ENCODE measurements at places on chromosomes 2 and 18. TPM values are rescaled to one million over a fixed set of nuclear protein-coding genes. Genes with fewer than 3 reads are reported as not detected.

Gene CRYBA2
- not detected for polyA plus RNA-seq

Gene FBXO36
- 2.1 TPM for polyA plus RNA-seq

Gene TEX44
- not detected for polyA plus RNA-seq

Gene MAPK4
- polyA plus RNA-seq, result 9.7 TPM

Gene ZC3H15
- polyA plus RNA-seq, result 63.6 TPM

Gene TRIM43
- not detected for polyA plus RNA-seq

Gene GLI2
- 10.8 TPM for polyA plus RNA-seq

All from hindlimb muscle (tissue), 1 donor.